KG1 (cell line): ENCODE measurements at places on chromosomes 1 and 21.

GRCh38 chr1:109369167-109369746, 28.5 kb downstream of the SORT1 start:
- DNase-seq = no peak

DNA sequence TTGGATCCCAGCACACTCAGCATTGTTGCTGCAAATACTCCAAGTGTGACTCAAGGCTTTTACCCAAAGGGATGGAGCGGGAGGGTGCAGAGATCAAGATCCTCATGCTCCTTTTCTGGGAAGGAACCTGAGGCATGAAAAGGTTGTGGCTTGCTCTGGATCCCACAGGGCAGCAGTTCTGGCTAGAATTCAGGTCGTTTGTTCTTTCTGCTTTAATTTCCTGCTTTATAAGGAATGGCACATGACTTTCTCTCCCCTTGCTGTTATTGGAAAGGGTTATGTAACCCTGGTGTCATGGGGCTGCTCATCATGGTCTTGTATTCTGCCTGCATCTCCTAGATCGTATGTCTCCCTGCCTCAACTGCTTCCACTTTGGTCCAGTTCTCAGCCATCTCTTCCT, 101.6 kb downstream of the NOS1AP start:
- DNase-seq = no peak

- no peak for DNase-seq
These were observed 159.5 kb upstream of the RNPC3 start for GRCh38 chr1:103365860-103366569.

- DNase-seq = no peak
These were observed 120.5 kb downstream of the LTN1 start for GRCh38 chr21:28872218-28872617.

DNA sequence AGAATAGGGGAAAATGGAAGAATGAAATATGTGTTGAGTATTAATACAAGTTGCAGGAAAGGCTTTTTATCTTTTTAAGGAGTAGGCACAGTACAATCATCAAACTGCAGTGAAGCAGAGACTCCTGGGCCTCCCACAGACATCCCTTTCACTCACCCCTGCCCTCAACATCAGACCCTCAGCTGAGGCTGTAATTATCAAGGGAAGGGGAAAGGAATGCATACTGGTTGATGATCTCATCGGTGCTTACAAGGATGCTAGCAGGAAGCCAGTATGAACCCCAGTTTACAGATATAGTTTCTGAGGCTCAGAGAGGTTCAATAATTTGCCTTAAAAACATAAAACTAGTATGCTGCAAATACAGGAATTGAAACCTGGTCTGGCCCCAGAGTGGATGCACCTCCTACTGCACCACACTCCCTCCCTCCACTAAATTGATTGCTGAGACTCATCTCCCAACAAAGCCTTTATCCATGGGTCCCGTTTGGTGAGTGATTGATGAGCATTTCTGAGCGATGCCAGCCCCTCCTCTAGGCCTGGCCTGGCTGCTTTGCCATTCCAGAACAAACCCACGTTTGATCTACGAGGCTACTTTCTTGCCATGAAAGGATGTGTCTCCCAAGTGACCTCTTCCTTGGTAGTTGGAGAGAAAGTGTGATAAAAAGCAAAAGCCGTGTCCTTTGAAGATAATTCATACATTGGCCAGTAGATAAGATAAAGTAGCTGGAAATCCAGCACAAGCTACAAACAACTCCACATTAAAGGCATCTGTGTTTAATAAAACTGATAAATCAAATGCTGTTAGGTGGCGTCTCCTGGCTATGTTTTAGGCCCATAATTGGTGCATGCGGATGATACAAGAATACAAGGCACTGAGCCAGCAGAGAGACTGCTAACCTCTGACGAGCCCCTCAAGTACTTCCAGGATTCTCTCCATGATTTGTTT, 233.9 kb upstream of the CAMK1G start:
- no peak for DNase-seq

GRCh38 chr1:47186267-47187185, 3.3 kb downstream of the PDZK1IP1 start:
- DNase-seq = no peak

DNA sequence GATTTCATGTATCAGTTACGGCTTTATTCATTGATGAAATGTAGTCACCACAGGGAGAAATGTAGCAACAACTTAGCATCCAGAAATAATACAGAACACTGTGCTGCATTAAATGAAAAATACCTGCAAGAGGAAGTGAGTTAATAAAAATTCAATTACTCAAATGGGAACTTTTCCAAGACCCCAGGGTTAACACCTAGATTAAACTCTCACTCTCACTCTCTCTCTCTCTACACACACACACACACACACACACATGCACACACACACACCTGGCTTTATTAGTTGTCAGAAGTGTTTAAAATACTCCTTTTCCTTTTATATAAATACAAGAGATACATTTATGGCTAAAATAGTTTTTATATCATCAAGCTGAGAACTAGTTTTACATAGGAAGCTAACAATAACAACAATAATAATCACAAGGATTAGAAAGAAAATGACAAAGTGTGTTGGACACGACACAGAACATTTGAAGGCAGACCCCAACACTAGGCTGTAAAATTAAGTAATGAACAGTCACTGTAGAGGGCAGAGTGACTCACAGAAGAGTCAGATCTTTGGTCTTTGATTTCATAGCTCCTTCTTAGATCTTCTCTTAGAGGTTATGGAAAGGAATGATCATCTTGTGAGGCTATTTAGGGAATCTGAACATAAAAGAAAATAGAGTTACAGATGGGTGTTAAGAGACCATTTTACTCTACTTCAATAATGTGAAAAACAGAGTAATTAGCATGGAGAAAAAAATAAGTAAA, 1266.0 kb upstream of the ADGRL2 start:
- no peak for DNase-seq

GRCh38 chr1:151991663-151992302, 1.9 kb downstream of the S100A10 start:
- DNase-seq = no peak

DNA sequence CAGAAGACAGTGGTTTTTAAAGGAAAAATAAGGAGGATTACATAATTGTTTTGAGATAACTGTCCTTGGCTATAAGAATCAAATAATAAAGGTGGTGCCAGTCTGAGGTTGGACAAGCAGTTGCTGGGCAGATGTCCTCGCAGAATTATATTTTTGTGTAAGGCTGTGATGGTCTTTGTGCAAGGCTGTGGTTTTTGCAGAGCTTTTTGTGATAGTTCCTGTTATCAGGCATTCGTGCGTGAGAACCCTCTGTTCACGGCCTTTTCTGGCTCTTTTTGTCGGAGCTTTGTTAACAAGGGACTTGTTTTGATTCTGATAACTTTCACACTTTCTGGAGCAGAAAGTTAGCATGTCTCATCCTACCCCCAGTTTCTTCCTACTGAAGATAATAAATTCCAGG, 33.4 kb downstream of the SH3BP5L start:
- DNase-seq = no peak

DNA sequence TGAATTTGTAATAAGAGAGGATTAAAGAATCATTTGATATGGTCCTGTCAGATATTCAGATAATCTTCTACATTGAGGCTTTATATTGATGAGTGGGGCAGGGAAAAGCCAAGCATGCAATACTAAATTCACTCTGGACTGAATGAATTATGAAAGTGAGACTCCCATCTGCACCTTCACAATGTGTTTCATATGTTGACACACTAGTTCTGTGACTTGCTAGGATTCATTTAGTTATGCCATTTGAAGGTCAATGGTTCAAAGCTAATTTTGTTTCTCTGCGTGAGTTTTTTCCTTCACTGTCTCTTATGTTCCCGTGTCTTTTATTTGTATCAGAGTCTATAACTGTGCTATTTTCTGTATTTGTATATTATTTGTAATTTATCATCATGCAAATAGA, 1332.5 kb downstream of the KCNT2 start:
- no peak for DNase-seq

GRCh38 chr1:36912365-36912865, 121.9 kb downstream of the GRIK3 start:
- no peak for DNase-seq

GRCh38 chr1:36269408-36269838, 36.7 kb upstream of the SH3D21 start:
- no peak for DNase-seq

DNA sequence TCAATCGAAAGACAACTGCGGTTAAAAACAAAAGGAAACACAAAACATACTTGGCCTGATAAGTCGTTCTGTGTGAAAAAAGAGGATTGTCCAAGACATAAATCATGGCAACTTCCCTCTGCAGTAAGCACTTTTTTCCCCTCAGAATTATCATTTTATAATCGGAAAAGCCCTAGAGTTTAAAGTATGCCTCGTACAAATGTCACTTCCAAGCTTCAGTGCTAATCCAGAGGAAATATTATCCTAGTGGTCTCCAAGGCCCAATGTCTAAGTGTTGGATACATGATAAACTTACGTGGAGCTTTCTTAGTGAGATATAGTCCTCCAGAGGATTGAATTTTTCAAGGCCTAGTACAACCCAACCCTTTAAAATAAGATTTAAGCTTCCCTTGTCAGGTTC, 11.2 kb upstream of the NTMT2 start:
- no peak for DNase-seq

DNA sequence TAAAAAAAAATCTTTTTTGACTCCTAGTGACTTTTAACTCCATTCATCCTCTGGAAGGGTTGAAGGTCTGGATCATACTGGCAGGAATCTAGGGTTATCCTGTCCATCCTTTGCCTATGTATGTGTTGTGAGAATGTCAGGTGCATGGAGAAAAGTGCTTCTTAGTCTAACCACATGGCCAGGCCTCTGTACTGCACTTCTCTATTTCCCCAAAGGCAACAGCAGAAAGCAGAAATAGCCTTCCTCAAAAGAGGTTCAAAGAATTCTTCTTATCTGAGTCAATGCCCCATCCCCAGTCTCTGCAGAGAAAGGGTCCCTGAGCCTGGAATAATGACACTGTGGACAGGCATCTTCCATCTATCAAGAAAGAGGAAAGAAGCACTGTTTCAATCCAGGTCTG, 85.7 kb upstream of the CD34 start:
- no peak for DNase-seq

DNA sequence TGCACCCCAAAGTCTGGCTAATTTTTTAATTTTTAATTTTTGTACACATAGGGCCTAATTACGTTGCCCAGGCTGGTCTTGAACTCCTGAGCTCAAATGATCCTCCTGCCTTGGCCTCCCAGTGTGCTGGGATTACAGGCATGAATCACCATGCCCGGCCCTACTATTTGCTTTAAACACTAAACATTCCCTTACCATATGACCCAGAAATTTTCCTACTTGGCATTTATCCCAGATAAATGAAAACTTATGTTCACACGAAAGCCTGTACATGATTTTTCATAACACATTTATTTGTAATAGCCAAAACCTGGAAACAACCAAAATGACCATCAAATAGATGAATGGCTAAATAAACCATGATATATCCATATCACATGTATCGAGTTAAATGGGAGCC, 35.8 kb downstream of the NDUFS5 start:
- no peak for DNase-seq

DNA sequence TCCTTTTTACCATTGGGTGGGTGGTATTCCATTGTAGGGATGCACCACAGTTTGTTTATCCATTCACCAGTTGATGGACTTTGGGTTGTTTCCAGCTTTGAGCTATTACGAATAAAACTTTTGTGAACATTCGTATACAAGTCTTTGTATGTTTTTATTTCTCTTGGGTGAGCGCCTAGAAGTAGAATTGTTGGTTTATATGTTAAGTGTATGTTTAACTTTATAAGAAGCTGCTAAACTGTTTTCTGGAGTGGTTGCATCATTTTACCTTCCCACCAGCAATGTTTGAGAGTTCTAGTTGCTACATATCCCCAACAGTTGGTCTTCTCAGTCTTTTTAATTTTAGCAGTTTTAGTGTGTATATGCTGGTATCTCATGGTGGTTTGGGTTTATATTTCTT, 132.5 kb downstream of the PEX14 start:
- no peak for DNase-seq

GRCh38 chr1:14516974-14517840, 81.3 kb upstream of the KAZN start:
- DNase-seq = no peak

- no peak for DNase-seq
These were observed 1.7 kb downstream of the TFF3 start for GRCh38 chr21:42313501-42313969.

DNA sequence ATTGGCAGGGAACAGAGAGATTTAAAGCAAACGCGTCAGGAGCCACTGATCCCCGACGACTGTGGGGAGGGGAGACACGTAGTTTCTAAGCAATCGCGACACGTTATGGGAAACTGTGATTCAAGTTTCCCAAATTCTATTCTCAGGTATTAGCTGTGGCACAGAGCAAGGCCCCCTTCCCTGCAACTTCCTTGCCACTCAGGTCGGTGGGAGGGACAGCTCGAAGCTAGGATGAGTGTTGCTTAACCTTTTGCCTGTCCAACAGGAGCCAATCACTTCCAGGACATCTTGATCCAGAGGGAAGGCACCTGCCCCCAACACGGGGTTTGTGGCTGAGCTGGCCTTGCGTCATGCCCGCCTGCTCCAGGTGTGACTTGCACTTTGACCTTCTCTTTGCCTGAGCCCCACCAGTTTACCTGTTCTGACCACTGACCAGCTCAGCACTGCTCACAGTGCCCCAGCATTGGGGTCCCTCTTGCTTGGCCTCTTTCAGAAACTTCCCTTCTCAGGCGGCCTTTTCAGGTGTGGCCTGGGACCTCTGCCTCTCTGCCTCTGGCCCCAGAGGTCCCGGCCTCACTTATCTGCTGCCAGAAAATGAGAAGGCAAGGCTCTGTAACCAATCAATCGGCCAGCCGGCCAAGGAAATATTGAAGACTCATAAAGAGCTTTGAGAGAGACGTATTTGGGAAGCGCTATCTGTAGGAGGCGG, 24.6 kb downstream of the TEX35 start:
- DNase-seq = no peak

GRCh38 chr1:16215882-16216753, 3.7 kb upstream of the ARHGEF19 start:
- DNase-seq = no peak
